Aorta (tissue), 5 donors: ENCODE measurements at places on chromosomes 1 and 21. TPM values are rescaled to one million over a fixed set of nuclear protein-coding genes. Genes with fewer than 3 reads are reported as not detected.

The LRIF1 gene
- 6.7 TPM for total RNA-seq

The CD1B gene
- total RNA-seq = not detected

The KMO gene
- 2.1 TPM for total RNA-seq

The GOLT1A gene
- not detected for total RNA-seq

The SMCP gene
- total RNA-seq = not detected

The AIM2 gene
- total RNA-seq = 0.97 TPM

The CALML6 gene
- not detected for total RNA-seq

The CNR2 gene
- total RNA-seq = 0.15 TPM

The ALG14 gene
- 3.2 TPM for total RNA-seq

The OLIG2 gene
- total RNA-seq = not detected

- no peaks in the 10 kb centered on the region for H3K27me3 ChIP-seq
- H3K36me3 ChIP-seq = no peaks in the 10 kb centered on the region
- H3K27ac ChIP-seq = no peak overlapping the region
- no peak for DNase-seq
- peaks cover 3% of the 10 kb centered on the region for H3K4me1 ChIP-seq
These were observed 181.6 kb downstream of the RASAL2 start for GRCh38 chr1:178275553-178275952.

- H3K4me1 ChIP-seq = peaks cover 3% of the 10 kb centered on the region
- no peak overlapping the region for H3K27ac ChIP-seq
- H3K36me3 ChIP-seq = no peaks in the 10 kb centered on the region
- H3K4me3 ChIP-seq = no peak overlapping the region
- no peaks in the 10 kb centered on the region for H3K27me3 ChIP-seq
- DNase-seq = no peak
These were observed 33.0 kb downstream of the MAST2 start for GRCh38 chr1:45836451-45836850.

DNA sequence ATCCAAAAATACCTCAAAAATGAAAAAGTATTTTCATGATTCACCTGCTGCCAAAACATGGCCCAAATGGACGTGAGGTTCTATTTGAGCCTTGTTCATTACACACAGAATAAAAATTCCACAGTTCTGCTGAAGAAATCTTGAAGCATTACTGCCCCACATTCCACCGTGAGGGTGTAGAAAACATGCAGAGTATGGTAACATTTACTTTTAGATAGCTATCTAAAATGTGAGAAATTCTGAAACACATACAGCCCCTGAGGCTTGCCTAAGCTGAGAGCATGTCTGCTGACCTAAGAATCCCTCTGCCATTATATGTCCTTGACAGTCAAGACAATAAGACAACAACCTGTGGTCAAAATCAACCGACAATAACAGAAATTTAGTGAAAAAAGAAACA lies 186.5 kb downstream of the DSCAM start:
- H3K27ac ChIP-seq = no peak overlapping the region
- H3K36me3 ChIP-seq = no peaks in the 10 kb centered on the region
- DNase-seq = no peak
- no peaks in the 10 kb centered on the region for H3K27me3 ChIP-seq
- H3K4me3 ChIP-seq = no peak overlapping the region
- no peaks in the 10 kb centered on the region for H3K4me1 ChIP-seq

DNA sequence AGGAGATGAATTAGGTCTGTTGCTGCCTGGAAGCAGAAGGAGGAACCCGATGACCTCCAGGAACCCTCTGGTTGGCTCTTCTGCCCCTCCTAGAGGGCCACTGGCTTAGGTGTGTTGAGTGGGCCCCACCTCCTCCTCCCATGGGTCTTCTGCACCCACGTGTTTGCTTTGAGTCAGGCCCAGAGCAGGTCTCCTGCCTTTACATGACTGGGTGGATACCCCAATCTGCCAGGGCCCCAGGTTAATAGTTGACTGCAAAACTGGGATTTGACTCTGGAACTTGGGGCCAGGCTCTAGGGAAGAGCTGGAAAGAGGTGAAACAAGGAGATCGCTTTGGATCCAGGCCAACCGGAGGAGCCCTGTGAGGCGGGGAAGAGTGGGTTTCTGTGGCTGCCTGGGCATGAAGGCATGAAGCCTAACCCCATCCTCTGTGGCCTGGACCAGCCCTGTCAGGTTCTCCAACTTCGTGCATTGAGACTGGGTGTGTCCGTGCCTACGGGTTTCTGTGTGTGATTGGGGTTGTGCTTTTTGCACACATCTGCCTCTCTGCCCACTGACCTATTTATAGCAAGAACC lies 7.8 kb upstream of the LAD1 start:
- no peak for DNase-seq
- no peak overlapping the region for H3K4me3 ChIP-seq
- no peaks in the 10 kb centered on the region for H3K27me3 ChIP-seq
- no peak overlapping the region for H3K27ac ChIP-seq

GRCh38 chr1:234941321-234942011 lies 187.2 kb downstream of the TOMM20 start:
- DNase-seq = no peak
- peaks cover 2% of the 10 kb centered on the region for H3K4me1 ChIP-seq
- H3K27me3 ChIP-seq = no peaks in the 10 kb centered on the region
- no peaks in the 10 kb centered on the region for H3K36me3 ChIP-seq

GRCh38 chr1:29517251-29518086 lies 281.1 kb downstream of the PTPRU start:
- H3K27me3 ChIP-seq = peaks cover 5% of the 10 kb centered on the region
- H3K27ac ChIP-seq = no peak overlapping the region
- no peak overlapping the region for H3K4me3 ChIP-seq
- H3K36me3 ChIP-seq = no peaks in the 10 kb centered on the region
- no peaks in the 10 kb centered on the region for H3K4me1 ChIP-seq
- no peak for DNase-seq

- H3K27ac ChIP-seq = no peak overlapping the region
- H3K36me3 ChIP-seq = no peaks in the 10 kb centered on the region
- H3K4me3 ChIP-seq = no peak overlapping the region
- H3K27me3 ChIP-seq = no peaks in the 10 kb centered on the region
- no peaks in the 10 kb centered on the region for H3K4me1 ChIP-seq
These were observed 1793.9 kb downstream of the NCAM2 start for GRCh38 chr21:22791986-22792560.

DNA sequence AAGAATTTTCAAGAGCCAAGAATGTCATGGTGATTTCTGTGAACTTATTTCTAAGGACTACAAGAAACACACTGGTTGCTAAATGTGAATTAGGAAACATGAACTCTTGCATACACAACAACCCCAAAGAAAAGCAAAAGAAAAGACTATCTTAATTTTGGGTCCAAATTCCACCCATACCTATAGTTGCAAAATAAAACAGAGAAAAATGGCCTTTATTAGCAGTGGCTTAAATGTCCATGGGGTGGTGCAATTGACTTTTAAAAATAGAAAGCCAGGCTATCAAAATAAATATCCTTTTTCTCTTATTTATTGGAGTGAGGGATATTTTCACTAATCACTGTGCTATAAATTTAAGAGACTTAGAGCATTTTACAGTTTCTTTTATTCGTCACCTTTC lies 80.9 kb upstream of the DPYD start:
- H3K4me1 ChIP-seq = no peaks in the 10 kb centered on the region
- no peaks in the 10 kb centered on the region for H3K36me3 ChIP-seq
- no peaks in the 10 kb centered on the region for H3K27me3 ChIP-seq
- DNase-seq = no peak

- no peaks in the 10 kb centered on the region for H3K27me3 ChIP-seq
- H3K4me3 ChIP-seq = no peak overlapping the region
- no peak for DNase-seq
- no peaks in the 10 kb centered on the region for H3K36me3 ChIP-seq
These were observed 150.9 kb upstream of the JUN start for GRCh38 chr1:58934706-58935105.

GRCh38 chr1:231786126-231786525 lies 159.5 kb downstream of the DISC1 start:
- H3K4me1 ChIP-seq = no peaks in the 10 kb centered on the region
- H3K27me3 ChIP-seq = no peaks in the 10 kb centered on the region
- H3K4me3 ChIP-seq = no peak overlapping the region
- no peaks in the 10 kb centered on the region for H3K36me3 ChIP-seq
- DNase-seq = no peak
- H3K27ac ChIP-seq = no peak overlapping the region

DNA sequence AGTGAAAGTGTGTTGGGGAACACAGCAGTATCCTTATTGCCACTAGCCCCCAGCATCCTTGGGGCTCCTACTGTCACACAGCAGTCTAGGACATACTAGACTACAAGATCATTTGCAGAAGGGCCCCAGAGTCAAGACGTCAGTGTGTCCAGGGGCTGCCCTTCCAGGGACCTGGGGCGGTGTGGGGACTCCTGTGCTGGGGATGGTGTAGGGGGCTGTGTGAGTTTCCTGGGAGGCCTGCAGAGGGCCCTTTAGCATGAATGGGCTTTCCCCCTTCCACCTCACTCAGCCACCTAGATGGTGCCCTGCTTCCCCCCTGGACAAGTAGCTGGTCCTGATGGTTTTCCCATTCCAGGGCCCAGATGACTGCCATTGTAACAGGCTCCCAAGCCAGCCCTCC lies 17.5 kb upstream of the KIF21B start:
- H3K4me1 ChIP-seq = no peaks in the 10 kb centered on the region
- H3K36me3 ChIP-seq = no peaks in the 10 kb centered on the region
- peak; percentile 71 for DNase-seq
- no peaks in the 10 kb centered on the region for H3K27me3 ChIP-seq
- H3K27ac ChIP-seq = no peak overlapping the region

GRCh38 chr1:207279652-207280051 lies 41.8 kb upstream of the CD55 start:
- no peak for DNase-seq
- H3K4me1 ChIP-seq = no peaks in the 10 kb centered on the region
- H3K4me3 ChIP-seq = no peak overlapping the region
- no peaks in the 10 kb centered on the region for H3K27me3 ChIP-seq
- no peak overlapping the region for H3K27ac ChIP-seq
- H3K36me3 ChIP-seq = no peaks in the 10 kb centered on the region

DNA sequence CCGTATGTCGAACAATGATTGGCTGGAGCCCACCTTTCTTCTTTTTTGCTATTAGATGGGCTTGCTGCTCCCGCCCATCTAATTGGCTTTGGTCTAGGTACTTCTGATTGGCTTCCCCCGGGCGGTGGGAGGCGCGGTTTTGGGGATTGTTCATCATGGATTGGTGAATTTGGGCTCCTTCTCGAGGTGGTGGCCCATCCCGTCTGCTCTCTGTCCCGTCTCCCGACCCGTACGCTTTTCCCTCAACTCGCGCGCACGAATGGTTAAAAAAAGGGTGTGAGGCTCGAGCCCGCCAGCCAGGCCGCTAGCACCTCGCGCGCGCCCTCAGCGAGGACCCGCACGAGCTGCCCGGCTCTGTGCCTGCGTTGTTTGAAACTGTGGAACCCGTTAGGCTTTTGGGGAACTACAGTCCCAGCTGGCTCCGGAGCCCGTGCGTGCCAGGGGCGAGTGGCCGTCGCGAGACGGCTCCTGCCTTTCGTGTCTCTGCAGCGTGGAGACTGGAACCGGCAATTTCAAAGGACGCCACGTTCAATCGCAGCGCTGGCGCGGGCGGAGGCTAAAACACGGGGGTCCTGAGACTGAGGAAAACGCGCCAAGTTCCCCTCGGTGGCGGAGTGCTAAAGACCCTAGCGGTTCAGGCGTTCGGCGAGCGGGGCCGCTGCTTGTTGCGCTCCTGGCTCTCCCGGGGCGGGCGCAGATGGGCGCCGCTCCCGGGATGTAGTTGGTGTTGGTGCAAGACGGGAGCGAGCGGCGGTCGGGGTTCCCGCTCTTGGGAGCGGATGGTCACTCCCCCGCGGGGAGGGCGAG lies at the start of gene USP1:
TSS of gene USP1 (plus strand) at position 584 of the 807 bp plus-strand sequence. CDS start 2,819 bp downstream, outside the sequence.
- H3K4me1 ChIP-seq = no peaks in the 10 kb centered on the region
- no peaks in the 10 kb centered on the region for H3K27me3 ChIP-seq
- H3K36me3 ChIP-seq = no peaks in the 10 kb centered on the region
- H3K27ac ChIP-seq = peak within 1 kb of the TSS; percentile 83
- peak within 1 kb of the TSS; percentile 90 for H3K4me3 ChIP-seq

DNA sequence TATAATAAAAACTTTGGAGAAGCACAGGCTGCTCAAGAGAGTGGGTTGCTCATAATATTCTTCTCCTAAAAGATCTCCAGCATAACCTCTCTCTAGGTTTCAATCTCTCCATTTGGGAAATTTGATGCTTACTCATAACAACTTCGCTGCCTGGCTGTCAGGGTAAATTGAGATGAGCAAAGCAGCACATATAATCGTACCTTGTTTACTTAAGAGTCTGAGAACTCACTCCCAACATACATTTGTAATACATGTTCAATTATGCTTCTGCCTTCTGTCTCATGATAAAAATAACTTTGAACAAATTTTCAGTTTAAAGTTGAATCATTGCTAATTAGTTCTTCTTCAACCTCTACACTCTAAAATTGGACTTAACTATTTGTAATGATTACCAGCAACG lies 68.9 kb downstream of the DUSP10 start:
- H3K4me1 ChIP-seq = no peaks in the 10 kb centered on the region
- H3K27ac ChIP-seq = no peak overlapping the region
- H3K36me3 ChIP-seq = no peaks in the 10 kb centered on the region
- no peak overlapping the region for H3K4me3 ChIP-seq
- DNase-seq = no peak

DNA sequence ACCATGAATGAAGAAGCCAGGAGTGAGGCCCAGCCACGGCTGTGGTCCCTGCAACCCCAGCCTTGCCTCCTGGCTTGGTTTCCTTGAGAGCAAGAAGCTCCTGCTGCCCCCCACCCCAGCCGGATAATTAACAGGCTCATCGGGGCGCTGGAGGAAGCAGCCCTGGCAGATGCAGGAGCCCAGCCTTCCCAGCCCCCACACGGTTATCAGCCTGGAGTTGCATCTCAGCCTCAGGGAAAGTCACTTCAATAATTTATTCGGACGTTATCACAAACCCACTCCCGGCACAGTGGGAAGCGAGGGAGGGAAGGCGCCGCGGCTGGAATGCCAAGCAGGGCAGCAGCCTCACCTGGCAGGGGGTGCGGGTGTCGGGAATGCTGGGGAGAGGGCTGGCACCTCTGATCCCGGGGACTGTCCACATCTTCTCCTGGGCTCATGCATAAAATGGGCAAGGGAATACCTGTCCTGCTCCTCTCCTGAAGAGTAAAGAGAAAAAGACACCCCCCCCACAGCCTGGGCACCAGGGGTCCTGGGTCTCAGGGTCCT lies 43.3 kb upstream of the LRP8 start:
- H3K4me1 ChIP-seq = no peaks in the 10 kb centered on the region
- no peaks in the 10 kb centered on the region for H3K36me3 ChIP-seq
- H3K27ac ChIP-seq = no peak overlapping the region
- no peak overlapping the region for H3K4me3 ChIP-seq

GRCh38 chr1:244406337-244406736 lies 45.4 kb downstream of the ADSS2 start:
- no peak overlapping the region for H3K27ac ChIP-seq
- peaks cover 4% of the 10 kb centered on the region for H3K36me3 ChIP-seq
- no peak overlapping the region for H3K4me3 ChIP-seq
- DNase-seq = no peak
- H3K27me3 ChIP-seq = no peaks in the 10 kb centered on the region

- H3K4me1 ChIP-seq = no peaks in the 10 kb centered on the region
- peaks cover 1% of the 10 kb centered on the region for H3K27me3 ChIP-seq
- no peak overlapping the region for H3K27ac ChIP-seq
- no peak overlapping the region for H3K4me3 ChIP-seq
- no peak for DNase-seq
These were observed 206.8 kb upstream of the ESRRG start for GRCh38 chr1:216929870-216930582.

GRCh38 chr1:76053021-76053420 lies 21.5 kb upstream of the ST6GALNAC3 start:
- H3K27ac ChIP-seq = no peak overlapping the region
- H3K36me3 ChIP-seq = no peaks in the 10 kb centered on the region
- H3K4me3 ChIP-seq = no peak overlapping the region
- no peaks in the 10 kb centered on the region for H3K27me3 ChIP-seq
